ENCODE measurements at places on chromosomes 12 and 14.

DNA sequence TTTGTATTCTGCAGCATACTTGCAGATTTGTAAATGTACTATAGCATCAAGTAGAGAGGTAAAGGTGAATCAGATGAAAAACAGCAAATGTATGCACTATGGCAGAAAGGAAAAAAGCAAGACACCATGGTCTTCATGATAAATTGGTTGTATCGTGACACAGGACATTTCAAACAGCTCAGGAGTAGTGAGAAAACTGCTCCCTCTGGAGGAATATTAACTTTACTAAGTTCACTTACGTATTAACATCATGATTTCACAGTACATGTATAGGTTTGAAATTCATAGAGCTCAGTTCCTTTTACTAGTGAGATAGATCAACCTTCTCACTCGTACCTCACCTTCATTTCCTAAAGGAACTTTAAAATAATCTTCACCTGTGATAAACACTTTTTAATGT lies 6.5 kb downstream of the MBIP start:
- DNase-seq: no peak

- DNase-seq: no peak
Observed at GRCh38 chr14:25215607-25216006, 165.7 kb upstream of the STXBP6 start.

DNA sequence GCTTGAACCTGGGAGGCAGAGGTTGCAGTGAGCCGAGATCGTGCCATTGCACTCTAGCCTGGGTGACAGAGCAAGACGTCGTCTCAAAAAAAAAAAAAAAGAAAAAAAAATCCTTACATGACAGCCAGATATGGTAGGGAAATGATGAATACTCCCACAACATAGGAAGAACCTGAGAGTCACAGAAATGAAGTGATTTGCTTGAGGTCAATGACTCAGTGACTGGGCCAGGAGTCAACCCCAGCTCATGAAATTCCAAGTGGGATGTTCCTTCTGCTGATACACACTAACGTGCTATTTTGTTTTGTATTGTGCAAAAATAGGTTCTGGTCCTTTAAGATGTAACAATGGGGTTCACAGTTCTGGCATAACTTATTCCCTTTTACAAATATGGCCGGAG lies 9.0 kb downstream of the RHOF start:
- DNase-seq: peak; percentile 42

GRCh38 chr12:10853776-10854175 lies 4.5 kb upstream of the PRR4 start:
- DNase-seq: no peak

DNA sequence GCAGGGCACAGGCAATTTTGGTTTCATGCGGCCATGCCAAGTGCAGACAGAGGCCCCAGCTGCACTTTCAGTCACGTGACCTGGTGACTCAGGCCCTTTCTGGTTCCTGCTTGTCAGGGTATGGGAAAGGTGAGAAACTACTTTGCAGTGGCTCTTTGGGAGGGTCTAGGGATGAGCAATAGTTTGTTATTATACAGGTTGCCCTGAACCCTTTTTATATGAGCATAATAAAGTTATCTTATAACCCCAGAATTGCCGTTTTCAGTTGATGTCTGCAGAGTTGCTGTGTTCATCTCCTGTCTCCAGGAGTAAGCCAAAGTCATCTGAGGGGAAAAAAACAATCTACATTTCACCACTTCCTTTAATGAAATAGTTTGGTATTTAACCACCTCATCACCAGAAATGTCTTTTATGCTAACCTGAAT lies 30.9 kb upstream of the EMP1 start:
- no peak for DNase-seq

GRCh38 chr14:54610051-54610977 lies 43.4 kb downstream of the SAMD4A start:
- DNase-seq: no peak

- no peak for DNase-seq
Observed at GRCh38 chr12:55829967-55830600, 697 bp upstream of the DNAJC14 start.

DNA sequence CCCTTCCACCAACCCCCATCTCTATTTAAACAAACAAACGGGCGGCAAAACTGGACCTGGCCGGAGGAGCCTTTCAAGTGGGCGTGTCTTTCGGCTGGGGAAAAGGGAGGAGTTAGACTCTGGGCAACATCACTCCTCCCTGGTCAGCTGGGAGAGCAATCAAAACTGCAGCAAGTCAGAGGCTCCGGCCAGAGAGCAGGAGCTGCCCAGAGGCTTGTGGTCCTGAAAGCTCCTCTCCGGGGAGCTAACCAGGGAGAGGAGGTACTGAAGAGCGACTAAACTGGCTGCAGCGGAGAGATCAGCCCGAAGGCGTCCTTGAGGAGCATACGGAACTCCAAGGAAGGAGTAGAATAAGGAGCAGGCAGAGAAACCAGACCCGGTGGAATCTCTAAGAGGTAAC lies at the start of gene NEUROD4:
TSS of gene NEUROD4 (plus strand) at position 191 of the 400 bp plus-strand sequence. CDS start 6,466 bp downstream, outside the sequence.
- DNase-seq: peak; percentile 14

DNA sequence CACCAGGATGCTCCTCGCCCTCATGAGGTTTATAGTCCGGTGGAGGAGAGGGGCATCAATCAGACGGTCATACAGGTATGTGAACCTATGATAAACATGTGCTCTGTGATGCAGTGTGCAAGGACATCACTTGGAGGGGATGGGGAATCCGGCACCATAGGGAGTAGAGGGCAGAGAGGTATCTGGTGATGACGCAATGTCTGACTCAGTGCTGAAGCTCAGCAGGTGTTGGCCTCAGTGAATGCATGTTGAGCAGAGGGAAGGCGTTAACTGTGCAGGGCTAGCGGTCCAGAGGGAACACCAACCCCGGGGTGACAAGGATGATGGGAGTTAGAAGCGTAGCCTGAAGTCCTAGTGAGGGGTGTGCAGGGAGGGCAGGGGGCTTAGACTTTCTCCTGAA lies 200.9 kb downstream of the TMEM132C start:
- no peak for DNase-seq

DNA sequence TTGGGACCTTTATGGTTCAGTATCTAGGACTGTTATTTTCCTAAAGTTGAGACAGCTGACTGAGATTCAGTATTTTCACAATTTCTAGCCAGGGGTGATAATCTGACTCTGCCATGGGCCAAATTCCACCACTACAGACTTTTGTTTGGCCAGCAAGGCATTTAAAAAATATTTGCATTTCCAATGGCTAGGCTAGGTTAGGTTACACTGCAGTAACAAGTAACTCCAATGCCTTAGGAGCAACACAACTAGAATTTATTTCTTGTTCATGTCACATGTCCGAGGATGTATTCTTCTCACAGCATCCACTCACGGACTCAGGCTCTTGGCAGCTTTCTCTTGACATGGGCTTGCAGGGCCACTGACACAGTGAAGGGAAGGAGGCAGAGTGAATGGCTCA lies 83.0 kb downstream of the CPSF2 start:
- DNase-seq: no peak

All from amniotic stem cell (primary cell).